Dorsolateral prefrontal cortex (tissue), 122 donors: ENCODE measurements at places on chromosomes 5 and 9.

DNA sequence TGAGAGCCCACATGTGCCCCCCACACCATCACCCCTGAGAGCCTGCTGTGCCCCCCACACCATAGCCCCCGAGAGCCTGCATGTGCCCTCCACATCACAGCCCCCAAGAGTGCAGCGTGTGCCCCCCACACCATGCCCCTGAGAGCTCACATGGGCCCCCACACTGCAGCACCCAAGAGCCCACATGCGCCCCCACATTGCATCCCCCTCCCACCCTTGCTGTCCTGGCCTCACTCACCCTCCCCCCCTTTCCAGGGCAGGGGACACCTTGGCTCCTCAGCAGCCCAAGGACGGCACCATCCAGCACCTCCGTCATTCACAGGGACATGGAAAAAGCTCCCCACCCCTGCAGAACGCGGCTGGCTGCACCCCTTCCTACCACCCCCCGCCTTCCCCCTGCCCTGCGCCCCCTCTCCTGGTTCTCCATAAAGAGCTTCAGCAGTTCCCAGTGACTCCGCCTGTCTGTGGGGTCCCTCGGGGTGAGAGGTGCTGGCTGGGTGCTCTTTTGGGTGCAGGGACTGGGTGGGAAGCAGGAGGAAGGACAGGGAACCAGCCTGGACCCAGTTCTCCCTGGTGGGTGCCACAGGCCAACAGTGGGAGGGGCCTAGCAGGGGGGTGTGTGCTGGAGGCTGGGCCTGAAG, 5.0 kb downstream of the LCN1 start:
- peak; percentile 10 for DNase-seq

DNA sequence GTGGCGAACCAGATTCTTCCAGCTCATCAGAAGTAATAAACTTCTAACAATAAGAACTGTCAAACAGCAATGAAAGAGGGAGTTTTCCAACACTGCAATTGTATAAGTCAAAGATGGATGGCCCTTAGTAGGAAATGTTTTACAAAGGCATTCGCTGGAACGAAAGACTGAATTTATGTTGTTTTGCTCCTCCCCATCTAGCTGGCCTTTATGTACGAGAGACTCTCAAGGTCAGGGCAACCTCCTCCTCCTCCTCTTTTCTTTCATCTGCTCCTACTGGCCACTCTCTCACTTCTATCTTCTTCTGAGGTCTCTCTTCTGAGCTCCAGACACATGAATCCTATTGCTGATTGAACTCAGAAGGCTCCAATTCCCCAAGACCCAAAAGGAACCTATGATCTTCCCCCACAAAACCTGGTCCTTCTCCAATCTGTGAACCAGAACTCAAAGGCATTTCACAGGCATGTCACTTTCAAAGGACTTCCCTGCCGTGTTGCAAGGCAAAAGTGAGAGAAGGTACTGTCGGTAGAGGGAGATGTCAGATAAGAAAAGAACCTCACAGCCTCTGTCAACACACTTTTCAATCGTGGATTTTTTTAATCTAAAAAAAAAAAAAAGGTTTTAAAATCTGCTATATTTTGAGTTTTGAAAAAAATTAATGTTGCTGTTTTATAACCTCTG, 28.5 kb upstream of the PUM3 start:
- no peak for DNase-seq

GRCh38 chr5:15823398-15823797, 323.4 kb downstream of the FBXL7 start:
- no peak for DNase-seq

DNA sequence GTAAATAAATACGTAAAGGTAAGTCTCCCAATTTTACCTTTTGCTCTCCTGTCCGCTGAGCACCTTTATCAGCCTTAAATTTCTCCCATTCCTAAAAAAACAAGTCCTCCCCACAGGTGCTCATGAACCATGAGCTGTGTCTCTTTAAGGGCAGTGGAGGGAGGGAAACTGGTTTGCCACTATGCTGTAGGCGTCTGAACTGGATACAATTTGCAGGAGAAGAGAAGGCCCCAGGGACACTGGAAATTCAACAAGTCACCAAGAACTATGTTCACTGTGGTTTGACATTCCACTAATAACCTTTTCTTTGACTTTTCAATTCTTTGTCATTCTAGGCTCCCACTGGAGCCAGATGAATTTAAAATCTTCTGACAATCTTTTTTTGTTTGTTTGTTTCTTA, 72.2 kb downstream of the LHFPL2 start:
- no peak for DNase-seq

GRCh38 chr9:34372467-34373011, 4.2 kb downstream of the MYORG start:
- DNase-seq = no peak

- DNase-seq = no peak
Measured at GRCh38 chr9:125894566-125894965, 147.4 kb downstream of the PBX3 start.

GRCh38 chr5:109249126-109249525, 160.6 kb downstream of the PJA2 start:
- no peak for DNase-seq

DNA sequence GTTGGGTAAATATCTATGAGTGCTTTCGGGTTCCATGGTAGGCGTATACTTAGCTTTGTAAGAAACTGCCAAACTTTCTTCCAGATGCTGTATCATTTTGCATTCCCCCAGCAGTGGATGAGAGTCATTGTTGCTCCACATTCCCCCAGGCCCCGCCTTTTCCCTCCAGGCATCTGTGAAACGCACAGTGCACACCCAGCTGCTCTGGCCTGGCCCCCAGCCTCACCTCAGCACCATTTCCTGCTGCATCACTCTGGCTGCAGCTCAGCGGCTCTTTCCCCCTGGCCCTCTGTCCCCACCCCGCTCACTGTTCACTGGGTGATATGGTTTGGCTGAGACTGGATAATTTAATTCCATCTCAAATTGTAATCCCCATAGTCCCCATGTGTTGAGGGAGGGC, 76.6 kb upstream of the SPTLC1 start:
- no peak for DNase-seq

- no peak for DNase-seq
Measured at GRCh38 chr5:175872287-175873087, 1.1 kb downstream of the CPLX2 start.

GRCh38 chr9:133594310-133594709, 14.9 kb downstream of the FAM163B start:
- no peak for DNase-seq

DNA sequence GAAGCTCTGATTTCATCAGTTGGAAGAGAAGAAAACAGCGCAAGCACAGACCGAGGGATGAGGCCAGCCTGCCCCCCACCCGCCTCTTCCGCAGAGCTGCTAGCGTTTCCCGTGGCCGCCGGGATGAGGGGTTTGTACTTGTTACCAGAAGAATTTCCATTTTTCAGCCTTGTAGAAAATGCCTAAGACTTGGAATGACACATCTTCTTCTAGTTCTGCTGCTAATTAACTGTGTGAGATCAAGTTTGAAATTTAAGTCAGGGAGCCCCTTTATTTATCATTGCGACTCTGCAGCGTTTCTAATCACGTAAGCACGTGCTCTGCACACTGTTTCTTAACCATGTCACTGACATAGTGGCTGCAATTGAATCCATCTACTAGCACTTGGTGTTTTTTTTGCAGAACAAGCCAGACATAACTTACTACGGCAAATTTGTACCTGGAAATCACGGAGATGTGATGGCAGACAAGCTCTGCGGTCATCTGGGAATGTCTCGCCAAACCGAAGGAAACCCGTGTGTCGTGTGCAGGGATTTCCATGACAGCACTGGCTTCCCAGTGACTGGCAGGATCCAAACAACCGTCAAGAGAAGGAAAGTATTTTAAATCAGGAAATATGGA, 41.8 kb upstream of the ROR2 start:
- no peak for DNase-seq

- no peak for DNase-seq
Measured at GRCh38 chr9:98899408-98900056, 44.2 kb upstream of the COL15A1 start.

- DNase-seq = peak; percentile 50
Measured at GRCh38 chr9:124013309-124014210, 2.0 kb downstream of the LHX2 start.
